T-cell (primary cell): ENCODE measurements at places on chromosomes 6 and 20. TPM values are rescaled to one million over a fixed set of nuclear protein-coding genes. Genes with fewer than 3 reads are reported as not detected.

DNA sequence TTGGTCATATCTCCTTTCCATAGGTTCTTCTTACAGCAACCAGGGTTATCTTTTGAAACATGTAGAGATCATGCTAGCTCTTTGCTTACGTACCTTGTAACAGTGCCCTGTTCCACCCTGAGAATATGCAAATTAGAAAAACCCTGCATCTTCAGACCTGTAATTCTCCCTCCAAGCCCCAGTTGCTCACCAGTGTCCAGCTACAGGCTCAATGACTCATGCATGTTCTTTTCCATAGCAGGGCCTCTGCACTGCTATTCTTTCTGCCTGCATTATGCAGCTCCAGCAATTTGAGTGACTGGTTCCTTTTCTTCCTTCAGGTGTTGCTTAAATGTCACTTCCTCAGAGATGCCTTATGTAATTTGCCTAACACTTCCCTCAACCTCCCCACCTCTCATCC lies 636.2 kb downstream of the KHDRBS2 start:
- no peak for DNase-seq

DNA sequence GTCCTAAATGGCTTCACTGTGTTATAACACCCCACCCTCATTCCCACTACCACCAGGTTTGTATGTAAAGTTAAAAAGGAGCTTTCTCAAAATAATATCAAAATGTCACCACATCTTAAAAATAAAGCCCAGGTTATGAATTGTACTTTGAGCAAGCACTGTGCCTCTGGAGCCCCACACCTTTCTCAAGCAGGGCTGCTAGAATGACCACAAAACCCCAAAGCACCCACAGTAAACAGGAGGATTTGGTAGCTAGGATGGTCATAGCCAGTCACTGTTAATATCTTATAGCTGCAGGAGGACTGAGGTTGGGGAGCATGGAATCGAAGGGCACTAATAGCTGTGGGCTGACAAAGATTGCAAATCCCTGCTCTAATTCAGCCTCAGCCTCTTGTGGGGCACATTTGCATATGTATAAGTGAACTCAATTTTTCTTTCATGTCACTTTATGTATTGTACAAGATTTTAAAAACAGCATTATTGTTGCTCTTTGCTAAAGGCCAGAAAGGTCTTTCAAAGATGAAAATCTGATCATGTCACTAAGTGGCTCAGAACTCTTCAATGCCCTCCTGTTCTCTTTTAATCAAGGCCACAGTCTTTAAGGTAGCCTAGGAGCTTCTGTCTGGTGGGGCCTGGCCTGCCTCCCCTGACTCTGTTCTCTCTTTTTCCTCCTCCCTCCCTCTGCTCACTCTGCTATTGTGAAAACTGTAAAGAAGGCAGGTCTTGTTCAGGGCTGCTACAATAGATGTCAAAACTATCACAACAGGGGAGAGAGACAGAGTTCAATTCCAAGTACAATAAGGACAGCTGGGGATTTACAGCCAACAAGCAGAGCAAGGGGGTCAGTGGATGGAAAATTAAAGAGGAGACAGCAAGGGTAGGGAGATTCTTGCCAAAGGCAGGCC lies 101.6 kb downstream of the TMEM200A start:
- no peak for DNase-seq

- no peak for DNase-seq
Observed at GRCh38 chr6:36263390-36264000, 6.4 kb upstream of the PNPLA1 start.

Gene SLC22A1
- 1.0 TPM for total RNA-seq

Gene GPSM3
- total RNA-seq: 289 TPM

Gene GPANK1
- 26.5 TPM for total RNA-seq

DNA sequence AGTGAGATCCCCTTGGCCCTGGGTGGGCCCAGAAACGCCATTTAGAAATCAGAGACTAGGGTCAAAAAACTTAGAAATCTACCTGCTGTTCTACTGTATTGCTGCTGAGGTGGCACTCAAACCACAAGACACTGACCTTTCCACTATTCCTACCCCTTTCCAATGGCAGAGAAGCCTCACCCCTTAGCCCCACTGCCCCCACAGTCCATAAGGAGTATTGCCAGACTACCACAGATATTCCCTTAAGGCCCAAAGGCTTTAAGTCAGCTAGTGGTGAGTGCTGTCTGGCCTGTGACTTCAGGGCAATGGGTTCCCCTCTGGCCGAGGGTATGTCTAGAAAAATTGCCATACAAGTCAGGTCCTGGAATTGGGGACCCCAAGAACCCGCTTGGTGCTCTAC lies 656.1 kb downstream of the COL12A1 start:
- DNase-seq: no peak
